ENCODE measurements at places on chromosomes 5 and 9.

DNA sequence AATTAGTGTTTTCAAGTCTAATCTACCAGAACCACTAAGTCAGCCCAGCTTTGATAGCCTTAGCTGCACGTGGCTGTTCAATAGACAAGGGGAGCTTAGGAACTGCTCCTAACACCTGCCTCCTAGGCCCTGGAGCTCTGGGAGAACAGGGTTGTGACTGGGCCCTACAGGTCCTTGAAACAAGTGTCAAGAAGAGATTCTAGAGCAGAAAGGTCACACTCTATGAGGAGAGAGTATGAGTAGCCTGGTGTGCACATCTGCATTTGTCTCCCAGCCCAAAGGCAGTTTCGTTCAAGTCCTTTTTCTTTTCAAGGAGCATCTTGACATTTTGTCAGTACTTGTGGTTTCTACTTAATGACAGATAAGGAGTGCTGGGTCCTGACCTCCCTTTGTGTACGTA, 206.1 kb downstream of the PRELID2 start:
- no peak for DNase-seq

DNA sequence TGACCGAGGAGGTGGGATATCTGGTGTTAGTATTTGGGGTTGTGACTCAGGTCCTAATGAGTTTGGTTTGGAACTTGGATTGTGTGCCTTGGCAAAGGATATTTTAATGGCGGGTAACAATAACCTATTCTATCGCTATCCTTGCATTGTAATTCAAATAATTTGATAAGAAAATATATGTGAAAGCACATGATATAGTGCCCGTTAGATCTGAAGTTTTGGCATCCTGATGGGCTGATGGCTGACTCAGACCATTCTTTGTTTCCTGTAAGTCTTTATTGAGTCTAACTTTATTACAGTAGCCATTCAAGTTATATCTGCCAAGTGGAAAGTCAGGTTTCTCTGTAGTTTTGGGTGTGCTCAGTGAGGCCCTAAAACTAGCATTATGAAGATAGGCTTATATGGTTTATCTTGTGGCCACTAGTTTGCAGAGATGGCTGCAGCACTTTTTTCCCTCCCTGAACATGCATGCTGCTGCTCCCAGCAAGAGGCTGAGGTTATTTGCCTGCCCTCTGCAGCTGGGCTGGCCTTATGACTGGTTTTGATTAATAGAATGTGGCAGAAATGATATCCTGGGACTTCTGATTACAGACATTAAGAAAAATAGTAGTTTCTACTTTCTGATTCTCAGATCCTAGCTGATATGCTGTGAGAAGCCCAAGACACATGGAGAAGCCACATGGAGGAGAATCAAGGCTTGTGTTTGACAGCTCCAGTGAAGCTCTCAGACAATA, 46.6 kb downstream of the CFAP95 start:
- DNase-seq: no peak

DNA sequence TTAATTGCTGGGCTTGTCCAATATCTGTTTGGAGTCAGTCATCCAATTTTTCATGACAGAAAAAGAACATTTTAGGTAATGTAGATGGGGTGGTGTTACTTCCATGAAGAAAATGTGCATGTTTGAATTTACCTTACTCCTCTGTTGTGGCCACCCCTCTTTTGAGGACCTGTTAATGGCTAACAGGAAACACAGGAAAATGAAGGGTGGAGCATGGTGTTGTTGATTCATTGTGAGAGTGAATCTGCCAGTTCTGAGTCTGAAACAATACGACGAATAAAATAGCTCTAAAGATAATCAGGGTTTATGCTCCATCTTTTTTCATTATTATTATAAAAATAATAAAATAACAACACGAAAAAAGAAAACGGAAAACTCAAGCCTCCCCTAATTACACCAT, 335.3 kb downstream of the KDM4C start:
- no peak for DNase-seq

- no peak for DNase-seq
Observed at GRCh38 chr9:84481636-84482218, 141.2 kb upstream of the SLC28A3 start.

DNA sequence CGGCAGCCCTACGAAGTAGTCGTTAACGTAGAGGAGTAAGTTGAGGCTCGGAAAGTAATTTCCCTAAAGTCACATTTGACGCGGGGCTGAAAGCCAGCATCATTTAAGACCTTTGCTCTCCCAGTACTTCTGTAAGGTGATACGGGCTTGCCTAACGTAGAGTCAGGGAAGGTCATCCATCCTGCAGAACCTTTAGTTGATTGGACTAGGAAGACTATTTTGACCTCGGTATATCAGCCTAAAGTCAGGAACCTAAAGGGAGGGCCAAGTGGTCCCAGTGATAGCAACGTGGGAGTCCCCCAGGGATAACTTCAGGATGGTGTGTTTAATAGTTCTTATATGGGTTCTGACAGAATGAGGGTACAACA, 657 bp downstream of the NUP214 start:
- no peak for DNase-seq

- DNase-seq: no peak
Observed at GRCh38 chr5:113145757-113146387, 169.3 kb downstream of the DCP2 start.
